Activated gamma-delta T cell treated with Interleukin-2 at 50 U/mL for 16 hours (primary cell): ENCODE measurements at places on chromosomes 7 and 10.

- no peak for DNase-seq
Observed at GRCh38 chr7:91396-92175, 100.8 kb upstream of the FAM20C start.

DNA sequence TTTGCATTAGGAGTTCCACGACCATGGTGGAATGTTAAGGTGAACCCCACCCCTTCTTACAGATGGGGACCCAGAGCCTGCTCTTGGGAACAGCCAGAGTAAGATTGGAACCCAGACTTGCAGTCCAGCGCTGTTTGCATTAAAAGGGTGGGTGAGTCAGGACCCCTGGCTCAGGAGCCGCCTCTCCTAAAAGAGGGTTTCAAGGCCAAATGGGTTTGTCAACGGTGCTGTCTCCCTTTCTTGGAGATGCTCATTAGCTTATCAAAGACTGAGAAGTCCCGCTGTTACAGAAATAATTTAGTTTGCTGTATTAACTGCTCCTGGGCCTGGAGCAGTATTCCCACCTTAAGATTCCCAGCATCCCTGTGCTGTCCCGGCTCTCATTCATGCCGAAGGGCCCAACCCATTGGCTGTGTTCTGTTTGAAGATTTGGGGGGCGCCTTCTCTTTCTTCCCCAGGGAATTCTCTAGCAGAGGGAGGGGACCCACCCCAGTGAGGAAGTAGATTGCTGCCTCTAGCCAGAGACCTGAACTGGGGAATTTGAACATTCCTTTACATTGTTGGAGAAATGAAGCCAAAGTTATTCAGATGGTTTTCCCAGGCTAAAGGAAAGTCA, 1.8 kb downstream of the MARVELD1 start:
- DNase-seq = no peak

DNA sequence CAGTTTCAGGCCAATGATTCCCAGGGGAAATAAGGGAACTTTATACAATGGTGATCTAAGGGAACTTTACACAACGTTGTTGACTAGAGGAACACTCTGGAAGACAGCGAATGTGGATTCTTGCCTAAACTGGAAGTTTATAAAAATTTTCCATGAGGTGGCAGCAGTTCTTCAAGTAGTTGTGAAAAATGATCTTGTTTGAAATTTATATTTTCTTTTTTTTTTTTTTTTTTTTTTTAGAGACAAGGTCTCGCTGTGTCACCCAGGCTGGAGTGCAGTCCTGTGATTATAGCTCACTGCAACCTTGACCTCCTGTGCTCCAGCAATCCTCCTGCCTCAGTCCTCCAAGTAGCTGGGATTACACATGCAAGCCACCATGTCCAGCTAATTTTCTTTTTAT, 32.1 kb upstream of the GTF2I start:
- DNase-seq = no peak

DNA sequence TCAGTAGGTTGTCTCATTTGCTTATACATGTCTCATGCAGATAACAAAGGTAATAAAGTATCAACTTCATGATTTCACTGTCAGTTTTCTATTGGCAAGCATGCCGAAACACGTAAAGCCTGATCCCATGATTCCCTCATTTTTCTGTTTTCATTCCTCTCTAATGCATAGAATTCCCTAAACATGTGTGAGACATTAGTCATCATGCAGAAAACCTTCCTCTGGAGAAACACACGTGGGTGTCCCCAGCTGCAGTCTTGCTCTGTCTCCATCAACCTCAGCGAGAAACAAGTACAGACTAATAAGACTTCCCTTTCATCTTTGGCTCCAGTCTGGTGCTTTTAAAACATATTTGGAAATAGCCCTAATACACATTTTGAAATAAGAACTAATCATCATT, 432.7 kb upstream of the VSTM2A start:
- no peak for DNase-seq

GRCh38 chr10:50421026-50421719, 169.9 kb upstream of the ASAH2 start:
- DNase-seq = no peak

DNA sequence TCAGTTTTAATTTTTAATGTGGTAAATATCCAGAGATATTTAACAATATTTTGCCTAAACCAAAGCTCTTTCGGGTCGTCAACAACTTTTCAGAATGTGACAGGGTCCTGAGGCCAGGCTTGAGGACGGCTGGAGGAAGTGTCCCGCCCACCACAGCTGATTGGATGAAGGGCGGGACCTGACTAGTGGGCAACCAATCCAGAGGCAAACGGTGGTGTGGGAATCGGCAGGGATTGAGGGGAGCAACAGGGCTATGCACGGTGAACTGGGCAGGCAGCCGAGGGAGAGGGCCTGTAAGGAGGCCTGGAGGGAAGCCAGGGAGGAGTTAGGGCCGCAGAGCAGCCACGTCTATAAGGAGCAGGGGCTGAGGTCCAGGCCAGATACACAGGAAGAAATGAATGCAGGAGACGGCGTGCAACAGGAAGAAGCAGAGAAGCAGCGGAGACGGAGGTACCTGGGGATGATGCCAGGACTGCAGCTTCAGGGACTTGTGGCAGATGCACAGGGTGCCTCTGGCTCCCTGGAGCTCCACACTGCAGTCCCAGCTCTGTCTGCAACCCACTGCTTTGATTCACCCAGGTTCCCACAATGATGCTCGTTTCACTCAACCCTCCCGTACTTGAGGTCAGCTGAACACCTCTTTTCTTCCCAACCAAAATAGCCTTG, 46.1 kb upstream of the ZMIZ1 start:
- DNase-seq = no peak

GRCh38 chr7:2104716-2105115, 128.0 kb downstream of the MAD1L1 start:
- no peak for DNase-seq

- DNase-seq = no peak
Observed at GRCh38 chr10:72089618-72090017, 1.3 kb upstream of the SPOCK2 start.

GRCh38 chr7:105219771-105220160, 169.0 kb downstream of the SRPK2 start:
- DNase-seq = no peak

- DNase-seq = no peak
Observed at GRCh38 chr10:90308223-90308622, 549.6 kb downstream of the HTR7 start.

GRCh38 chr10:13629116-13629515, 42.4 kb downstream of the PRPF18 start:
- no peak for DNase-seq

DNA sequence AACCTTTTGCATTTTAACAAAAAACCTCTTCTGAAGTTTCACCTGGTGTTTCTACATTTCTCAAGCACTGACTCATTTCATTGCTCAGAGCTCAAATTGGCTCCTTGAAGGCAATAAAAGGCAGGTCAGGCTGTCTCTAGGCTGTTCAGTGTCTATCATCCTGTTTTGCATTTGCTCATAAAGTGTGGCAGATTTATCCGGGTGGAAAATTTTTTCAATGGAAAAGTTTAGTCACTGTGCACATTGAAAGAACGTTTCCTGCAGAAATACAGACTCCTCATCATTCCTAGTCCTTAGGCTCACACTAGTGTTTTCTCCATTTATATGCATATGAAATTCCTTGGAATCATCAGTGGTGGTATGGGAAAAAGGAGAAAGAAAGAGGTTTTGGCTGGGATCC, 114.2 kb upstream of the DGKB start:
- DNase-seq = no peak

DNA sequence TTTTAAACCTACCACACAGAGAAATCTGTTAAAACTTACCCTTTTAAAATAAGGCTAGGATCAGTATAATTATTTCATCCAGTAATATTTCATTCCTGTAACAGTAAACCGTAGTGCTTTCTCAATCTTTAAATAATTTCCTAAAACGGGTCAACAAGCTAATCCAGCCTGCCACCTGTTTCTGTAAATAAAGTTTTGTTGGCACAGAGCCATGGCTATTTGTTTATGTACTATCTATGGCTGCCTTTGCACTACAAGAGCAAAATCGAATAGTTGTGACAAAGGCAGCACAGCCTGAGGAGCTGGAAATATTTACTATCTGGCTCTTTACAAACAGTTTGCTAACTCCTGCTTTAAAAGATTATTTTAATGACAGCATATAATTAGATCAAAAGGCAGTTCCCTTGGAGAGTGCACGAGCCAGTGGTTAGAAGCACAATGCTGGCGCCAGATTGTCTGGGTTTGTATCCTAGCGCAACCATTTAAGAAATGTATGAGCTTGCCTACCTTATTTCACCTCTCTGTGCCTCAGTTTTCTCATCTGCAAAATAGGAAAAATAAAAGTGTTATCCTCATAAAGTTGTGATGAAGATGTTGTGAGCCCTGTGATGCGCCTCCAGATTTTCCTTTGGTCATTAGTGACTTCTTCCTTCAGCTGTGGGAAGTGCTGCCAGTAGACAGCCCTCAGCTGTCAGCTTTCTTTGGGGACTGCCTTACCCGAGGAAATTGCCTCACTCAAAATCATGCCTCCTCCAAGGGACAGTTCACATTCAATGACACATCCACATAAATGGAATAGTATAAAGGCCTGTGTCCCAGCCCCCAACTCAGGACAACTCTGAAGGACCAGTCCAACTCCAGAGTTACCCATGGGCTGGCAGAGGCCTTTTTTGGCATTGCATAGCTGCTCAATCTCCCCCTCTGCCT, 11.8 kb upstream of the MIOS start:
- no peak for DNase-seq

GRCh38 chr7:82615527-82615926, 171.9 kb upstream of the CACNA2D1 start:
- DNase-seq = no peak

- no peak for DNase-seq
Observed at GRCh38 chr7:6146666-6147065, 115.5 kb downstream of the ANKRD61 start.

DNA sequence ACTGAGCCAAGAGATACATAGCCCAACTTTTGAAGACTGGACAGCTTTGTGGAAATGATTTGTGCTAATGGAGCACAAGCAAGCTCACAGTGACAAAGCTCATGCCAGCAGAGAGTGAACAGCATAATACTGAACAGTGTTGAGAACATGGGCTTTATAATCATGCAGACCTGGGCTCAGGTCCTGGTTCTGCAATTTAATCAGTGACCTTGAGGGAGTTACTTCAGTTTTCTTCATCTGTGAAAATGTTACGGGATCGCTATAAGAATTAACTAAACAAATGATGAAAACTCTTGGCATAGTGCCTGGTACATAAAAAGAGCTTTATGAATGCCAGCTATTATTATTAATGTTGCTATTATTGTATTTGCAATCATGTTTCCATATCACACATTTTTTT, 690.5 kb upstream of the LRRN3 start:
- DNase-seq = no peak

GRCh38 chr7:142876991-142877910, 8.3 kb downstream of the TRPV6 start:
- no peak for DNase-seq

- DNase-seq = no peak
Observed at GRCh38 chr10:83917537-83918506, 221.5 kb upstream of the GHITM start.

- no peak for DNase-seq
Observed at GRCh38 chr7:2821842-2822507, 22.1 kb downstream of the GNA12 start.

- DNase-seq = no peak
Observed at GRCh38 chr10:127694580-127695193, 42.3 kb upstream of the FOXI2 start.

DNA sequence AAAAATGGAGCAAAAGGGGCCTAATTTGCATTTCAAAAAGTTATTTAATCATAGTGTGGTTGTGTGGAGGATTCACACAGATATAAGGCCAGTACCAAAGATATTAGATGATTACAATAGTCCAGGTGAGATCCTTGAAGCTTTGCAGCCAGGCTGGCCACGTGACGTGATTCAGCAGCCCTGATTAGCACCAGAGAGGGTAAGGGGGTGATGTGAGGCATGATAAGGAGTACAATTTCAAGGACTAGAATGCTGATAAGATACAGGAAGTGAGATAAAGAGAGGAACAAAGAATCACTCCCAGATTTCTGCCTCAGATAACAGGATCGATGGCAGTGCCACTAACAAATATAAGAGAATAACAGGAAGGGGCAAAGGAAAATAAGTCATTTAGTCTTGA, 108.4 kb upstream of the PALS2 start:
- no peak for DNase-seq

- DNase-seq = no peak
Observed at GRCh38 chr10:131109726-131110125, 201.8 kb downstream of the TCERG1L start.

GRCh38 chr10:126135177-126135576, 238.8 kb downstream of the FANK1 start:
- DNase-seq = no peak

- DNase-seq = no peak
Observed at GRCh38 chr7:96686305-96686704, 23.3 kb downstream of the SEM1 start.

DNA sequence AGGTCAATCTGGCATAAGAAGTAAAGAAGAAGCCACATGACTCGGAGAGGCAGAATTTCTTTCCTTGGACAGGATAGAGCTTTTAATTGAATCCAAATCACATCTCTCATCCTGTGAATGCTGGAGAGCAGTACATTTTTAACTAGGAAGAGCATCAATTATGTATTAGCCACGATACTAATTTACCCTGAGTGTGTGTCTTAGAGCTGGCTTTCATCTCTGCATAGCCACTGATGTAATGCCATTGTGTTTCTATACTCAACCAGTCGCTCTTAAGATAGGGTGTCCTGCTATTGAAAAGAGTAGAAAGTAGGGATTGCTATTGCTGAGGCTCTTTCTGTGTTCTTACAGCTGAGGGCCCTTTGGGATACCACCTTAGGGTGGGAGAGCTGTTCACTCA, 280.3 kb downstream of the AUTS2 start:
- DNase-seq = no peak

DNA sequence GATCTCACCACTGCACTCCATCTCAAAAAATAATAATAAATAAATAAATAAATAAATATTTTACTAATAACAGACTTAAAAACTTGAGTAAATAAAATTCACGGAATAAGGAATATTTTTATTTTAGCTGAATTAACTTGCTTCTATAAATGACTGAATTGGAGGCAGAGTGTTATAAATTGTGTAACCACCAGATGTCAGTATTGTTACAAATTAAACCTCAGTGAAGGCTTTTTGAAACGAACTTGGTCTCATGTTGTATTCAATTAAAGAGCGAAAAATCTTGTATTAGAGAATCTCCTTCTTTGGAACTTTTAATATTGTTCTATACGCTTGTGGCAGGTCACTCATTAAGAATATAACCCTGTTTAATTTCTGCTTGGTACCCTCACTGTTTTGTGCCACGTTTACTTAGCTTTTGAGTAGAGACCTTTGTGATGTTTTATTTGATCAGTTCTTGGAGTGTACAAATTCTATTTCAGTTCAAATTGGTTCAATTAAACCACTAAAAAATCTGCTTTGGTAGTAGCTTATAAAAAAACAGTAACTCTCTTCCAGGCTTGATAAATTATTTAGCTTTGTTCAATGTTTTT, 45.6 kb upstream of the SCIN start:
- DNase-seq = no peak
